ENCODE measurements at places on chromosomes 2 and 18.

DNA sequence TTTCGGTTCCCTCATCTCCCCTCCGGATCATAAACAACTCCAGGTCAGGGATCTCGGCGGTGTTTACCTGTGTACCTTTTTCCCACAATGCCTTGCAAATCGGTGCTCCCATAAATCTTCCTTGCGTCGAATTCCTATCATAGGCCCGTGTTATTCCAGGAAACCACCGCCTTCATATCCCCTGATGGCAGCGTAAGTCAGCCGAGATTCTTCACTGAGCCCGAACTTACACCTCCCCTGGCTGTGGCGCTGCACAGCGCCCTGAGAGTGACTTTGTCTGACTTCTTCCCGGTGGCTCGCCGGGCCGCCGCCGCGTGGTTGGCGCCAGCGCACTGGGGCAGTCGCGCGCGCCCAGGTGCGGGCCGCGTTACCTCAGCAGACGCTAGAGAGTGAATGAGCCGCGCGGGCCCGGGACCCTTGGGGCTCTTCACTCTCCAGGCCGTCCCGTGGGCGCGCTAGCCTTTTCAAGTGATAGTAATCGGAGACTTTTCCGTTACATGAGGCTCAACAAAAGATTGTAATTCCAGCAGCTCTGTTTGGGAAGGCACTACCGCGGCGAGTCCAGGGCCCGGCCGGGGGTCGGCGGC lies 101.6 kb downstream of the SPTBN1 start:
- no peak for DNase-seq

DNA sequence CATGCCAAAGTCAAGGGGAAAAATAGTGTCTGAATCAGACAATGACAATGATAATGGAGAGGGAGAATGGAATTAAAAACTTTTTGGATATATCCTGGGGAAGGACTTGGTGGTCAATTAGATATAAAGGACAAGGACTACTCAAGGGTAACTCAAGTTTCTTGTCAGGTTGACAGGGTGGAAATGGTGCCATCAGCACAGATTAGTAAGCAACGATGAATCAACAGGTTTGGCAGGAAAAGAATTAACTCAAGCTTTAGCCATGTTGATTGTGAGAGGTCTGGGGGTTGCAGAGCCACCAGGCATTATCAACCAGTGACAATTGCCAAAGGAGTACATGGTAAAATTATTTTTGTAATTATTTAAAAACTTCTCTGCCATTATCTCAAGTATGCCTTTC lies 35.8 kb upstream of the SPATS2L start:
- DNase-seq = no peak

DNA sequence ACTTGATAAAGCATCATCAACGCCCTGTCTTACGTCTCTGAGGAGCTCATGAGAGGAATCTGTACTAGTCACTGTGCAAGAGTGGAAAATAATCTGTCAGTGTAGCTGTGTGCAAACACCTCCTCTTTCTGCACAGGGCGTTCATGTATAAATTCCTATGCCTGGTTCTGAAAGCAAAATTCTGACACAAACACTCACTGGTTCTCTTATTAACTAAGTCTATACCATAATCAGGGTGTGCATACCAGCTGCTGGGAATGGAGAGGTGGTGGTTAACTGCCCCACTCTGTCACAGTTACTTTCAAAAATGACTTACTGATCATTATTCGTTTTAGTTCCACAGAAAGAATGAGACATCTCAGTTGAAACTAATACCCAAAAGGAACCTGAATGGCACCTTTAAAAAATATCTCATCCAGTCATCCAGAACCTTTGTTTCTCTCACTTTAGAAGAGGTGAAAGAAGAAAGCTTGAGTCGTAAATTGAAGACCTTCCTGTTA lies 35.7 kb downstream of the STK39 start:
- DNase-seq = no peak

- no peak for DNase-seq
Measured at GRCh38 chr18:55286257-55286825, 301.7 kb downstream of the TCF4 start.

- DNase-seq = no peak
Measured at GRCh38 chr2:197131558-197131855, 179.1 kb downstream of the ANKRD44 start.

DNA sequence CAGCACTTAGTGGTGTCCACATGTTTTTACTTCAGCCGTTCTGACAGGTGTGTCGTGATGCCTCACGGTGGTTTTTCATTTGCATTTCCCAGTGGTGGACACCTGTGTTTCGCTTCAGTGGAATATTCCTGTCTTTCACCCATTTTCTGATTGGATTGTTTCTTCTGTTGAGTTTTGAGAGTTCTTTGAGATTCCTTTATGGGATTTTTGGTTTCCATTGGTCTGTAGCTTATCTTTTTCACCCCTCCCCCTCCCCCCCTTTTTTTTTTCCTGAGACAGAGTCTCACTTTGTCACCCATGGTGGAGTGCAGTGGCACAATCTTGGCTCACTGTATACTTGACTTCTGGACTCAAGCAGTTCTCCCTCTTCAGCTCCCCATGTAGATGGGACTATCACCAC lies 8.0 kb downstream of the ANKRD23 start:
- DNase-seq = no peak

DNA sequence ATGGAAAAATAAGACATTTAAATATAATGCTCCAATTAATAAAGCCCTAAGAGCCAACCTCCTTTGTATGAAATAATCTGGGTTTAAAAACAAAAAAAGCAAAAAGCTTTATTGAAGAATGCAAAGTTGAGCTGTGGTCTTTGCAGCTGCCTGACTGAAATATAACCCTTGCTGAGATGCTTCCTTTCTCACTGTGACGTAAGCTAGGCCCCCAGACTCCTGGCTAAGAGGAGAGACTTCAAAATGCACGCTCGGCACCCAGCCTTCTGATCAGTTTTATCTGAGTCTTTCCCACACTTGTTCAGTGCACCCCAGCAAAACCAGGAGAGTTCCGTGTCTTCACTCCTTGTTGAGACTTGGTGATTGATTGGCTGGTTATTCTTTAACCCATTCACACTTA lies 115.3 kb downstream of the BCL11A start:
- DNase-seq = no peak

- DNase-seq = no peak
Measured at GRCh38 chr2:53422979-53423378, 344.6 kb upstream of the CHAC2 start.

DNA sequence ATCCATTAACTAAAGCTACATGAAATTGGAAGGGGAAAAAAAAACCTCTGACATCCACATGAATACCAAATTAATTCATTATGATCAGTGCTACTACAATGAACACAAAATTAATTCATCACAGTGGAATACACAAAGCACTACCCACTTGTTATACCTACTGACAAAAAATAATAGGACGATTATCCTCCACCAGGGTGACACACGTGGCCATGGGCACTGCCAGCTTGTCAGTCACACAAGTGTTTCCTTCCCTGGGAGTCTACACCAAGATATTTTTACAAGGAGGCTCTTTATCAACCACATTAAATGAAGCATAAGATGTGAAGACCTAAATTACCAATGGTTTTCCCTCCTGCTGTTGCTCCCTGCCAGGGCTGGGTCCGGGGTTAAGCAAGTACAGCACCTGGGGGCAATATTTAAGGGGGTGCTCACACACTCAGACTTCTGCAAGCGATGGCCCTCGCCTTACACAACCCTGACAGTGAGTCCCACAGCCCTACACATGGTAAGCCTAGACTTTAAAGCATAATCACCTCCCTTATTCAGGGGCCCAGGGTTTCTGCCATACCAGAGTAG lies 90.1 kb downstream of the TCF4 start:
- no peak for DNase-seq

GRCh38 chr18:9428862-9429661 lies 46.3 kb upstream of the RALBP1 start:
- no peak for DNase-seq
